OCI-LY7 (cell line): ENCODE measurements at places on chromosomes 13 and 19. TPM values are rescaled to one million over a fixed set of nuclear protein-coding genes. Genes with fewer than 3 reads are reported as not detected.

The MTUS2 gene
- 9.8 TPM in 2 replicates for total RNA-seq

The C13orf46 gene
- 0.09 and 0.21 TPM in 2 replicates for total RNA-seq

The LGALS14 gene
- total RNA-seq, result not detected in 2 replicates

The BCL2L12 gene
- total RNA-seq, result 65.4 and 75.5 TPM in 2 replicates

The NOVA2 gene
- 0.19 and 0.30 TPM in 2 replicates for total RNA-seq

The ZNF729 gene
- not detected in 2 replicates for total RNA-seq

The NLRP11 gene
- total RNA-seq, result 91.6 and 112 TPM in 2 replicates

The MBD3L2 gene
- total RNA-seq, result not detected in 2 replicates

The IRS2 gene
- 2.7 and 2.9 TPM in 2 replicates for total RNA-seq

The FBXO27 gene
- total RNA-seq, result 9.6 and 10.5 TPM in 2 replicates

The APOC1 gene
- 1.9 TPM in 1 of 2 replicates, not detected in the other for total RNA-seq

The RNF17 gene
- not detected in 2 replicates for total RNA-seq

The GPR183 gene
- not detected in 2 replicates for total RNA-seq

The IGLON5 gene
- total RNA-seq, result not detected in 2 replicates

The ZNF616 gene
- total RNA-seq, result 7.1 and 7.2 TPM in 2 replicates

The TUBB4A gene
- total RNA-seq, result 12.6 and 16.0 TPM in 2 replicates

The C1QTNF9 gene
- not detected in 2 replicates for total RNA-seq

The ZGLP1 gene
- total RNA-seq, result 5.4 and 5.7 TPM in 2 replicates

The GJB6 gene
- not detected in 2 replicates for total RNA-seq

The AMER2 gene
- total RNA-seq, result not detected in 2 replicates

The NLRP9 gene
- 0.17 TPM in 1 of 2 replicates, not detected in the other for total RNA-seq

The SIGLEC8 gene
- not detected in 2 replicates for total RNA-seq

The IRGC gene
- total RNA-seq, result not detected in 2 replicates
